Osteoblast (primary cell): ENCODE measurements at places on chromosomes 1 and 21. TPM values are rescaled to one million over a fixed set of nuclear protein-coding genes. Genes with fewer than 3 reads are reported as not detected.
A peak's percentile ranks its signal among the peaks of the same experiment; 100 is the strongest.

- no peak for DNase-seq
Measured at GRCh38 chr1:243462929-243463697, 207.3 kb downstream of the SDCCAG8 start.

DNA sequence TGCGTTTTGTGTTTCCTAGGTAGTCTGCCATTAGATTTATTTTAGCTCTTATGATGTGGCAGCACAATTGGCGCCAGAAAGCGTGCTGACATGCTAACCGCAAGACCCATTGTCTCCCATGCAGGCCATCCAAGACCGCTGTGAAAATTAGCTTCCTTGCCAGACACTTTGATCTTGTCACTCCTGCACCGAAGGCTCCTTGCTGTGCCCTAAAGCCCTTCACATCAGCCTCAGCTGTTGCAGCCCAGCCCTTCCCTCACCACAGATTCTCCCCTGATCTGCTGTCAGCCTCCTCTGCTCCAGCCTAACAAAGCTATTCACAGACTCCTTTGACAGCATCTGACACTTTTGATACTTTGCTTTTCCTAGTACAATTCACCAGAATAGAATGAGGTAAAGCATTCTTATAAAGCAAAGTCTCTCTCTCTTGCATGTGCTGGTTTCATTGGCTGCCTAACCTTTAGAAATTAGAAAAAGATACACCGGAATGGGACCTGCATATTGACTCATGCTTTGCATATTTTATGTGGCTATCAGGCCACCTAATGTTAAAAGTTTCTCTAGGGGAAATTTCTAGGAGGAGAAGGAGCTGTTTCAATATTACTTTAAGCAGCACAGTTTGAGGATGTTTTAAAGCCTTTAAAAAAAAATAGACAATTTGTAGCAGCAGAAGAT lies 280.3 kb upstream of the FMN2 start:
- DNase-seq = no peak

DNA sequence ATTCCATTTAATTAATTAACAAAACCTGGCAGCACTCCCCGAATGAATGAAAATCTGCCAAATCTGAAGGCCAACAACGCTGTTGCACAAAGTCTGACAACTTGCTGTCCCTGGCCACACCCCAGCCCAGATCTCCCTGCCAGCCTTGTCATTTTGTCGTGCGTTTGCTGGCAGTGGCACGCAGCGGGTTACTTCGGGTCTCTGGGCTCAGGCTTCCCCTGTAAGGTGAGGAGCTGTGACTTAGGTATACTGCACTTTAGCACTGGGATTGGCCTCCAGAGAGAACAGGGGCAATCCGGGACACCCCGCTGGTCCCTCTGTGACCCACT lies 34.3 kb upstream of the SIM2 start:
- peak; percentile 74 for DNase-seq

DNA sequence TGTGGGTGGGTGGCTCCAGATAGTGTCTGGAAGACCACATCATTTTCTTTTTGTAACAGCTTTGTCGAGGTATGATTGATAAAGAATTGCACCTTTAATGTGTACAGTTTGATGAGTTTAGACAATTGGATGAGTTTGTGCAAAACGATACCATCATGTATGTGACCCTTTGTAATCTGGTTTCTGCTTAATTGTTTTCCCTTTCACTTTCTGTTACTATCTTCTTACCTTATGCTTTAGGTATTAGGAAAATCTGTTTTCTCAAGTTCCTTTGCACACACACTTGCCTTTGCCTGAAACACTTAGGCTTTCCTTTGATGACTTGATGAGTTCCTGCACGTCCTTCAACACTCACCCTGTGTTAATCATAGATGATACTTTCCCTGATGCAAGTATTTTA lies 6.8 kb downstream of the OR10Z1 start:
- DNase-seq = no peak

DNA sequence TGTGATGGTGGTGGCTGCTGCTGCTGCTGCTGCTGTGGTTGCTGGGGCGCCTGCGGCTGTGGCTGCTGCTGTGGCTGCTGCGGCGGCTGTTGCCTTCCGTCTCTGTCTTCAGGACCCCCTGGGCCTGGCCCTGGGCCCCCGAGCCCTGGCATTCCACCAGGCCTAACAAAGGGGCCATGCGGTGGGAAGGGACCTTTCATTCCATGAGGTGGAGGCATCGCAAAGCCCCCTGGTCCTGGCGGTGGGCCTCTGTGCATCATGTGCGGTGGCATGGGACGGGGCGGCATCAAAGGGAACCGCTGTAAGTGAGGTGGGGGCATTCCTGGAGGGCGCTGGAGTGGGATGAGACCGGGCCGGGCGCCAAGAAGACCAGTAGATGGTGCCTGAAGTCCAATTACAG lies 12.4 kb downstream of the SOD1 start:
- DNase-seq = no peak

The CSMD2 gene
- 0.36 and 0.88 TPM in 2 replicates for total RNA-seq

The HPDL gene
- total RNA-seq = 0.36 and 0.59 TPM in 2 replicates

DNA sequence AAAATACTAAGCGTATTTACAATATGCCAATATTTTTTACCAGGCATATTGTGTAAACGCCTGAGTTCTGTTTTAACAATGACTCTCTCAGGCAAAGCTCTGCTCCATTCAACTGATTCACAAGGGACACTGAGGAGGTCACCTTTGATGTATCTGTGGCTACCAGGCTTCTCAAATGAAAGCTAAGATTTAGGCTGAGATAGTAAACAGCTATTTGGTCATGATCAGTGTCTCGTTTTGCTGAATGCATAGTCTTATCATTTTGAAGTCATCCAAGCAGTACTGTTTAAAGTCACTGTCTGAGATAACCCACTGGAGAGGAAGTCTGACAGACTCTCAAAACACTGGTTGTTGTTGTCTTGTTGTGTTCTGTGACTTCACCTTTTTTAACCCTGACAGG lies 13.7 kb upstream of the PLPPR5 start:
- no peak for DNase-seq
